ENCODE measurements at places on chromosomes 1 and 21.

DNA sequence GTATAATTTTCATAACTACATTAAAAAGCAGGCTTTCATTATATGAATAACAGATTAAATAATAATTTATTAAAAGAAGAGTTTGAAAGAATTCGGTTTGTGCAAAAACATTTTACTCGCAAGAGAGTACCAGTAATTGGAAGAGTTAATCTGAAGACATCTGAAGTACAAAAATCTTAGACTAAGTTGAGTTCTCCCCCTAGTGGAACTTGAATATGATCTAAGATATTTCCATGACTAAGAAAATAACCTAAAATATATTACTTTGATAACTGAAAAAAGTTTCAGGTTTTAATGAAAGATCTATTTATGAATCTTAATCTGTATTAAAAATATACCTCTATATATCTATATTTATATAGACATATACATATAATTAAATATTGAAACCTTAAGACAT, 112.5 kb upstream of the GFI1 start:
- no peak for DNase-seq

GRCh38 chr1:201617157-201617556, 78.2 kb downstream of the NAV1 start:
- no peak for DNase-seq

GRCh38 chr1:117636637-117637425, 31.0 kb downstream of the TENT5C start:
- DNase-seq = no peak

GRCh38 chr1:203612932-203613682, 13.5 kb upstream of the ATP2B4 start:
- DNase-seq = no peak

GRCh38 chr1:91876040-91876470, 9.9 kb downstream of the TGFBR3 start:
- no peak for DNase-seq

- DNase-seq = no peak
Measured at GRCh38 chr1:170672316-170672715, 8.4 kb downstream of the PRRX1 start.

Measured in brain pericyte (primary cell).